ENCODE measurements at places on chromosomes 11 and 22.

DNA sequence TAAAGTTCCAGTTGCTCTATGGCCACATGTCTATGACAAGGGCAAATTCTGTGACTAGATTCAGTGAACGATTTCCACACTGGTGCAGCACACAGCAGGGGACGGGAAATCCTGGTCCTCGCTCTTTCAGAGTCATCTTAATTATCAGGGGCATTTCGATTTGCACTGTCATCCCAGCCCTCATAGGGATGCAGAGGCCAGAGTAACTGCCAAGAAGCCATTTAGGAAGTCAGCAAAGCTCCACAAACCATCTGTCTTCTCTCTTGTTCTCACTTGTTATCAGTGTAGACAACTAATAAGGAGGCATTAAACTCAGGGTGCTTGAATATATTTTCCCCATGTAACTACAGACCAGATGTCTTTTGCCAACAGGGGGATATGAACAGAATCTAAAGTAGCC lies 151.7 kb downstream of the STK33 start:
- no peak for DNase-seq

DNA sequence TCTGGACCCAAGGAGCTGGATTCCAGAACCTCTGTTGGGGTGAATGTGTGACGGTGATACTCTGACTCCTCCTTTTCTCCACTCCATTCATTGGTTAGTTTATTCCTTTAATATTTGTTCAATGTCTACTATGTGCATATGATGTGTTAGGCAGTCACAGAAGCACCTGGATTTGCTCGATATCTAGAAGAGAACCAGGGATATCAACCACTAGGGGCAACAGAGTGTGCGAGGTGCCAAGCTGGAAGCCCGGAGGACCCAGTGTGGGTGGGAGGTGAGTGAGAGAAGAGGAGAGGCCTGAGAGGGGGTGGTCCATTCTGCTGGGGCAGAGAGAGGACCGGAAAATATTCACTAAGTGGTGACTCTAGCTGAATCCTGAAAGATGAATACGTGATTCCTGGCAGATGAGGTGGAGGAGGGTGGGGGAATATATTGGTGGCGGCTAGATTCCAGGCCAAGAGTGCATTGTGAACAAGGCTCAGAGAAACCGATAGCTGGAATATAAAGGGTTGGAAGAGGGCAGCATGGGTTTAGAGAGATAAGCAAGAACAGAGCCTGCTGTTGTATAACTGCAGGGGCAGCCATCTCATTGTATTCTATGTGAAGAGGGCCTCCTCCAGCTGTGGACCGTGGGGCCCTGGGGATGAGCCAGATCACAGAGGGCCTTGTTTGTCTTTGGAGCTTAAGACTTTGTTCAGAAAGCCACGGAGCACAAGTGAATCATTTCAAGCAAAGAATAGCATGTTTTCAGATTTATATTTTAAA lies 6.9 kb upstream of the TIMP3 start:
- no peak for DNase-seq

- DNase-seq = no peak
Observed at GRCh38 chr22:38246692-38247091, 26.1 kb downstream of the TMEM184B start.

DNA sequence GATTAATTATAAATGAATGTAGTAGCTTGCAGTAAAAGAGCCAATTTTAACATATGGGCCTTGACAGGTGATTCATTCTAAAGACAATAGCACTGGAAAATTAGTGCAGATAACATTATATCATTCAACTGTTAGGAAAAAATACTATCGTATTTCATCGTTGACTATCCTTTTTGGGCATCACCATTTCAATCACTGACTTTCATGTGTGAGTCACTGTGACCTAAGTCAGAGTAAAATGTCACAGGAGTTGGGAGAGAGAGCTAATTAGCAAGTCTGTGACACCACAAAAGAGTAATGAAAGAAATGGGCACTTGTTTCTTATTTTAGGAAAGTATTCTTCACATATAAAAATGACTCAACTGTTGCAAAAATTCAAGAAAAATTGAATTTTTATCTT lies 253.8 kb upstream of the CNTN5 start:
- DNase-seq = no peak

DNA sequence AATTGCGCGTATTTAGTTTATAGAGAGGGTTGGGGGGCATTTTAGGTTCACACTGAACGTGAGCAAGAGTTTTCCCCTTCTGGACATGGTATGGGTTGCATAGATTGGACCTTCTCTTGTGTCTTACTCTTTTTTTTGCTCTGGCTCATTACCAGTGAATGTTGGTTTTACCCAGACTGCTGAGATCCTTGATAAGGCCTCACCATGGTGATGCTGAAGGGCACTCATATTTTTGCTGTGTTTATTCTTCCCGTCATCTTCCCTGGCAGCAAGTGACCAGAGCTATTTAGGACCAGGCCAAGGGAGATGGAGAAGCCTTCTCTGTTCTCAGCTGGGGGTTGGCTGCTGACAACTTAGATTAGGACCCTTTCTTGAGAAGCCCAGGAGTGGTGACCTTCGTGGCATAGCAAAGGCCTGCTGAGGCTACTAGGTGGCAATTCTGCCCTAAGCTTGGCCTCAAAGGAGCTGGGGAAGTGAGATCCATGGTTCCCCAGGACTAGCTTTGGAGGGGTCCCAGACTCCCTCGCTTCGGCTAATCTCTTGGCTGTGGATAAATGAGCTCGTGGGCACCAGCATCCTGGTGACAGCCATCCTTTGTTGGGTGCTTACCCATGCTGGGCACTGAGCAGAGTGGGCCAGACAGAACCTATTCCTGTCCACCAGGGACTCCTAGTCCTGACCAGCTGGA lies 47.3 kb downstream of the GRIK4 start:
- DNase-seq = no peak

DNA sequence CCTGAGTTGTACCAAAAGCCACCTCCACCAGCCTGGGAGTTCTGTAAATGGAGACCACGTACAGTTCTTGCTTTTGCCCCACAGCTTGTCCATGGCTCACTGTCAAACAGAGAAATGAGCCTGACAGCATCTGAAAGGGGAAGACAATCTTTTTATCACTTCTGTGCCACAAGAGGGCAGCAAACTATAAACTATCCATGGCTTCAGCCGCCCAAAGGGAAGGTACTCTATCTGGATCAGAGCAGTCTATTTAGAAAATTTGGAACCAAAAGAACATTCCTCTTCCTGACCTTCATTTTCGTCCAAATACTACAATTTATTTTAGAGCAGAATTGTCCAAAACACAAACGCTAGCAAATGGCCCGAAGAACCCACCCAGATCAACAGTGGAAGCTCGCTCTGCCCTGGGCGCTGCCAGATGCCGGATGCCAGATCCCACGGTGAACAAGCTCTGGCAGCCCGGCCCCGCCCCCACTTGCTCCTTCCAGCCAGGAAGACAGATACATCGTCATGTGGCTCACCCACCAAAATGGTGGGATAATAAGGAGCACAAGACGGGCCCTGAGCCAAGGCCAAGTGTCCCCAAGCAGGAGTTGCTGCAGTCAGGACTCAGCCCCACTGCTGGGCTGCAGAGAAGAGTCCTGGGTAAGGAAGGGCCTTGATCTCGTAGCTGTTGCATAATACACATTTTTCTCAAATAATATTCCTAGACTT lies 23.9 kb upstream of the SCGB1A1 start:
- DNase-seq = peak; percentile 35

GRCh38 chr11:130859886-130860285 lies 56.4 kb downstream of the SNX19 start:
- DNase-seq = no peak

DNA sequence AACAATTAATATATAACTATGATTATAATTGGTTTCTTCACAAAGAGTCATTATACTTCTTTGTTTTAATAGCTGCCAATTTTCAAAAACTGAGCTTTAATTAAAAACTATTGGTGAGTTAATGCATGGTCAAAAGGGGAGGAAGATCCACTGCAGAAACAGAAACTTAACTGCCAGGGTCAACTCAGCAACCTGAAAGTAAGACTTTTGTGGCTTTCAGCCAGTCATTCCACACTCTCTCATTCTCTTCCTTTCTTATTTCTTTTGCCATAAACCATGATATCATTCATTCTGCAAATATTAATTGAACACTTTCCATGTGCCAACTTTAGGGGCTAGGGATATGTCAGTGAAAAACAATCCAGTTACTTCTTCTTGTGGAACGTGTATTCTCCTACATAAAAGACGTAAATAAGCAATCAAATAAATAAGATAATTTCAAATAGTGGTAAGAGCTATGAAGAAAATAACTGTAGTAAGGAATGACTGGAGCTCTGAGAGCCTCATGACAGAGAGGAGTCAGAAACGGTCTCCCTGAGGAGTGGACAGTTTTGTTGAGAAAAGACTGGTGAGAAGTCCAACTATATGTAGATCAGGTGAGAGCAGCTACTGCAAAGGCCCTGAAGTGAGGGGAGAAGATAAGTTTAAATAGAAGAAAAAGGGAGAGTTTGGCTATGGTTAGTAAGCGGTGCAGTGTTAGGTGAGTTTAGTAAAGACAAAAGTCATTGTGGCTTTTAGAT lies 130.5 kb downstream of the GRIA4 start:
- DNase-seq = no peak

DNA sequence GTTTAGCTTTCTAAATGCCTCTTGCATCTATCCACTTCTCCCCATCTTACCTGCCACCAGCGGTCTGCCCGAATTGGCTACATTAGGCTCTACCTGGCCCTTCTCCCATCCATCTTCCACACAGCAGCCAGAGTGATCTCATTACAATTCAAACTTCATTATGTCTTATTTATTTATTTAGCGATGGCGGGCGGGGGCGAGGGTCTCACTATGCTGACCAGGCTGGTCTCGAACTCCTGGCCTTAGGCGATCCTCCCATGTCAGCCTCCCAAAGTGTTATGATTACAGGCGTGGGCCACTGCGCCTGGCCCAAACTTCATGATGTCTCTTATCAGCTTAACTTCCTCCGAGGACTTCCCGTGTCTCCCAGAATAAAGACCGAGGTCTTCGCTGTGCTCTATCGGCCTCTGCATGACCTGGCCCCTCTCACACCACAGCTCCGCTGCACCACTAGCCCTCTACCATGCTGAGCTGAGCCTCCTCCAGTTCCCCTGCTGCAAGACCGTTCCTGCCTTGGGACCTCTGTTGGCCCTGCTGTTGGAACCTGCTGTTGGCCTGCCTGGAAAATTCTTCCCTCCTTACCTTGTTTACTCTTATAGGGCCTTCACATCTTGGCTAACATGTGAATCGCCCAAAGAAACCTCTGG lies 870 bp upstream of the CTTN start:
- DNase-seq = no peak

- DNase-seq = no peak
Observed at GRCh38 chr11:40241524-40242051, 1217.9 kb downstream of the LRRC4C start.

GRCh38 chr22:46728470-46728869 lies 9.6 kb downstream of the CERK start:
- DNase-seq = no peak

GRCh38 chr22:48740731-48741405 lies 1086.8 kb downstream of the BRD1 start:
- DNase-seq = no peak

GRCh38 chr22:49321477-49322055 lies 506.1 kb downstream of the BRD1 start:
- DNase-seq = no peak

All from naive thymus-derived CD8-positive, alpha-beta T cell (primary cell).